ENCODE measurements at places on chromosomes 6 and 20.

DNA sequence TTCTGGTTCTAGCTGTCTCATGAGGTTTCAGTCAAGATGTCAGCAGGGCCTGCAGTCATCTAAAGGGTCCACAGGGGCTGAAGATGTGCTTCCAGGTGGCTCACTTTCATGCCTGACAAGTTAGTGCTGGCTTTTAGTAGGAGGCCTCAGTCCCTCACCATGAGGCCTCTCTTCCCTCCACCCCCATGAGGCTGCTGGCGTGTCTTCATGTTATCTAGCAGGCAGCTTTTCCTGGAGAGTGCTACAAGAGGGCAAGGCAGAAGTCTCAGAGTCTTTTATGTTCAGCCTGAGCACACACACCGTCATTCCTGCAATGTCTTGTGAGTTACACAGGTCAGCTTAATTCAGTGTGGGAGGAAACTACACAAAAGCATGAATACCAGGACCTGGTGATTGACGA, 769.9 kb downstream of the HDGFL1 start:
- DNase-seq = no peak

GRCh38 chr6:101811108-101811507, 417.6 kb downstream of the GRIK2 start:
- DNase-seq = no peak

- DNase-seq = no peak
These were observed 62.9 kb downstream of the SUN5 start for GRCh38 chr20:32941155-32941885.

- DNase-seq = no peak
These were observed 18.4 kb downstream of the UBE3D start for GRCh38 chr6:83047065-83047754.

GRCh38 chr20:35120012-35120701, 27.0 kb downstream of the EDEM2 start:
- peak; percentile 41 for DNase-seq
